ENCODE measurements at places on chromosomes 11 and 22.
A peak's percentile ranks its signal among the peaks of the same experiment; 100 is the strongest.

DNA sequence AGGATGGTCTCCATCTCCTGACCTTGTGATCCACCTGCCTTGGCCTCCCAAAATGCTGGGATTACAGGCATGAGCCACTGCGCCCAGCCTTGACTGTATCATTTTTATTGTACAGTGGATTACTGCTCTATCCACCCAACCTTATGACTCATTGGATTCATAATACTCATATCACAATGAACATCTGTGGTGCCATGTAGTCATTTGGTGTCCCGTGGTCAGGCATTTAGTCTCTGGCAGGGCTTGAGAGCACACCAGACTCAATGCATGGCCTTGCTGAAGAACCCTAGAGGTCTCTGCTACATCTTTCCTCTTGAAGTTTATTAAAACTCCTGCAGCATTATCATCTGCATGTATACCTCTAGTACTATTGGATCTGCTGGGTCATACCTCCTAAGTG lies 98.0 kb upstream of the LDLRAD3 start:
- DNase-seq = no peak

- peak; percentile 11 for DNase-seq
Observed at GRCh38 chr22:46763051-46763705, 728 bp downstream of the TBC1D22A start.

DNA sequence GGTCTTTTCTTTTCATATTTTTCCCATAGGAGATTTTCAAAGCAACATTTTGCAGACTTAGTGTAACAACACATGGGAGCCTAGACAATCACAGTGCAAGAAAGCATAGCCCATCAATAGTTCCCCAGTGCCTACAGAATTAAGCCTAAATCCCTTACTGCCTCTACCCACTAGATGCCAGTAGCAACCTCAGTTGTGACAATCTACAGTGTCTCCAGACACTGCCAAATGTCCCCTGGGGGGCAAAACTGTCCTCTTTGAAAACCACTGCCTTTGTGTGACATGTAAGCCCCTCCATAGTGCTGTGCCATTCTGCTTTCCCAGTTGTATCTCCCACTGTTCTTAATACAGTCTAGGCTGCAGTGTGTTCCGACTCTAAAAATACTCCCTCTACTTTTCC lies 1329.0 kb downstream of the LRRC4C start:
- no peak for DNase-seq

DNA sequence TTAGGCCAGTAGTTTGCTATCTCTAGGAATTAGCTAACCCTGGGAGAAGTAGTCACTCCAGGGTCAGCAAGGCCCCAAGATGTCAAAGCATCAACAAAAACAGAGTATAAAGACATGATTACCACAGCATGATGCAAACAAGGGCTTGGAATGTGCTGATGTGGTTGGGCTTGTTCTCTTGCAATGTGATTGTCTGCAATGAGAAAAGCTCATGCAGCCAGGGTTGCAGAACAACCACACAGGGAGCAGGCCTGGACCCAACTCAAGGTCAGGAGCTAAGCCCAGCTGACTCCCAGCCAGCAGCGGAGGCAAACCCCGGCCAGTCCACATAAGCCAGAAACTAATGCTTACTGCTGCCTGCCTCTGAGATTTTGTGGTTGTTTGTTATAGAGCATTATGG lies 132.4 kb upstream of the ZC3H12C start:
- no peak for DNase-seq

GRCh38 chr22:48843640-48844039 lies 984.0 kb downstream of the BRD1 start:
- no peak for DNase-seq

DNA sequence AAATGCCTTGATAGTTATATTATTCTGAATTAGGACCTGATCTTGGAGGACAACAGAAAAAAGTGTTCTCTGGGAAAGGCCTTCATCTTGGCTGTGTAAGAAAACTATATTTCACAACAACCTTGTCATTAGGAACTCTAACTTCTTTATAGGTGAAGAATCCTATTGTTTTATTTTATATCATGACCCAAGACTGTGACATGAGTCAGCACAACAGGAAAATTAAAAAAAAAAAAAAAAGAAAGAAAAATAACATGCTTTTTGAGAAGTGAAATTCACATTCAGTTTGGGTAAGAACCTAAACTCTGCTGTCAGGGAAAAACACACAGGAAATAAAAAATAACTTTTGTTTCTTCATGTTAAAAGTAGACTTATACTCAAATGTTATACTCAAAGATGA lies 11.7 kb upstream of the FOLR2 start:
- no peak for DNase-seq

- no peak for DNase-seq
Observed at GRCh38 chr11:105324156-105324555, 184.6 kb upstream of the CARD18 start.

GRCh38 chr11:17400048-17400775 lies 11.8 kb upstream of the KCNJ11 start:
- DNase-seq = no peak

- no peak for DNase-seq
Observed at GRCh38 chr22:37109242-37109917, at the start of gene TMPRSS6. TSS of gene TMPRSS6 (minus strand) at chr22:37109713. CDS start at chr22:37103417, 6,296 bp downstream.
